ENCODE measurements at places on chromosomes 16 and 17.

DNA sequence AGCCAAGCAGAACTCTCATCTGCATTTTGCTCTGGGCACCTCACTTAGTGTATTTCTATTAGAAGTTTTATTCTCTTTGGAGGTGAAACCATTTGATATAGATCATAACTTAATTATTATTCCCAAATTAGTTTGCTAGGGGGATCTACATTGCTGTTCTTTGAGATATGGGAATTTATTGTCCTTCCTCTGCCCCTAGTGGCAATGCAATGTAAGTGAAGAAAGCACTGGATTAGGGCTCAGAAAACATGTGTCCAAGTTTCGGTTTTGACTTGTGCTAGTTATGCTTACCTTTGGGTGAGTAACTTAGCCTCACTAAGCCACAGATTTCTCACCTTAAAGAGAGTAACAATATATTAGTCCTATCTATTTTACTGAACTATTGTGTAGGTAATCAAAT, 2.9 kb downstream of the KRT39 start:
- DNase-seq = no peak

DNA sequence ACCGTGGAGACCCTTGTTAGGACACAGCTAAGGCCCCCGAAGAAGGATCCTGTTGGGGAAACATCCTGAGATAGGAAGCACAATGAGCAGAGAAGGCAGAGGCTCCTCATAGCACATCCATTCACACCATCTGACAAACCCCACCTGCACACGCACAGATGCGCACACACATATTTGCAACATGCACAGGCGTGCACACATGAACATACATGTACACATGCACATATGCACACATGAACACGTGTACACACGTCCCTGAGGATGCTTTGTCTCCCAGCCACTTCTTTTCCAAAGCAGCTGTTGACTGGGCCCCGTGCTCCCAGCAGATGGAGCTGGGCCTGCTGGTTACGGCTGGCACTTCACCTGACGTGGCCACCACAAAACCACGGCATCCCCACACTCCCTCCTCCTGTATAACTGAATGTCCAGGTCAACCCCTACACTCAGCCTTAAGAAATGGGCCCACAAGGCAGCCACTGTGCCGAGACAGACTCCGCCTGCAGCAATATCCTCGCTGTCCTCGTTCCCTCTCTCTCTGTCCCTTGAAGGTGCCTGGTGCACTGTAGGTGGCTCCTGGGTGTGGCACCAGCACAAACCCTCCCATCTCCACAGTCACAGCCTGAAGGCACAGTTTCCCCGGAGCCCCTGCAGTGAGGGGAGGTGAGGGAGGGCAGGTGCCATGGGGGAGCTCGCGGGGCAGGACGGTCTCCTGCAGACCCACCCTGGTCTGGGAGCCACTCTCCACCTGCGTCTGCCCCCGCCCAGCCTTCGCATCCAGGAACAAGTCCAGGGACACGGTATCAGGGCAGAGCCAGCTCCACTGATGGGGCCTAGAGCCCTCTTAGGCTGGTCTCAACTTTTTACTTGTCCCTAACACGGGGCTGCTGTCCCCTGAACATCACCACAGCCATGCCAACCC, 183.0 kb downstream of the RBFOX3 start:
- DNase-seq = no peak

GRCh38 chr17:8687737-8688466, 56.7 kb downstream of the CCDC42 start:
- no peak for DNase-seq

DNA sequence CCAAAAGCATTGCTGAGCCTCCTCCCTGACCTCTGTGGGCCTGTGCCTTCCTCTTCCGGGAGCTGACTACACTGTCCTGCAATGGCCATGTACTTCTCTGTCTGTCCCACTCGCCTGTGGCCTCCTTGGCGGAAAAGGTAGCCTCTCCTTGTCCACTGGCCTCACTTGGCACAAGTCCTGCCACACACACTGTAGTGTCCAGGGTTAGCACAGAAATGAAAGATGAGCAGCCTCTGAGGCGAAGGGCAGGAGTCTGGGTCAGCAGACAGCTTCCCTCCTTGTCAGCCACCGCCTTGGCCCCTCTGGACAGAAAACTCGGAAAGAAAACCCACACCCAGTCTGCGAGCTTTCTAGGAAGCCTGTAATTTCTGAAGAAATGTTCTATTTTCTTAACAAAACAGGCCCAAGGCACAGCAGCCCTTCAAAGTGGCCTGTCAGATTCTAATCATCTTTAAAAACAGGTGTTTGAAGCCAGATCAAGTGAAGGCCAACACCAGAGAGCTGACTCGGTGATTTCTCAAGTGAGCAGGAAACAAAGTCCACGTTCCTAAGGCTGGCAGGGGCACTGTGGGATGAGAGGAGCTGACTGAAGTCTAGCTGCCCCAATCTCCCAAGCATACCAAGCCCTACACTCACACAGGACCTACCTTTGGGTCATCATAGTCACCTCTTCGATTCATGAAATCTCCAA, 67.2 kb downstream of the GTF3C1 start:
- no peak for DNase-seq

DNA sequence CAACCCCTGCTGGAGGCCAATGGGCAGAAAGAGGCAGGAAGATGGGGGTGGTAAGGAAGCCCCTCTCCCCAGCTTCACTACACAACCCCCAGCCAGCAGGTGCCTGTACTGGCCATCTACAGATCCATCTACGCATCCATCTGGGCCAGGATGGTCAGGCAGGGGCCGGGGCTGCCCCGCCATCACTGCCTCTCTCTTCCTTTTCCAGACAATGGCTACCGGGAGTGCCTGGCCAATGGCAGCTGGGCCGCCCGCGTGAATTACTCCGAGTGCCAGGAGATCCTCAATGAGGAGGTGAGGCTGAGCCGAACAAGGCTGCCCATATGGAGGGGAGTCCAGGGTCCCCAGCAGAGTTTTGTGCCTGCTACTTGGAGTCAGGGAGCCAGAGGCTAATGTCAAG, 23.5 kb upstream of the SPPL2C start:
- no peak for DNase-seq

DNA sequence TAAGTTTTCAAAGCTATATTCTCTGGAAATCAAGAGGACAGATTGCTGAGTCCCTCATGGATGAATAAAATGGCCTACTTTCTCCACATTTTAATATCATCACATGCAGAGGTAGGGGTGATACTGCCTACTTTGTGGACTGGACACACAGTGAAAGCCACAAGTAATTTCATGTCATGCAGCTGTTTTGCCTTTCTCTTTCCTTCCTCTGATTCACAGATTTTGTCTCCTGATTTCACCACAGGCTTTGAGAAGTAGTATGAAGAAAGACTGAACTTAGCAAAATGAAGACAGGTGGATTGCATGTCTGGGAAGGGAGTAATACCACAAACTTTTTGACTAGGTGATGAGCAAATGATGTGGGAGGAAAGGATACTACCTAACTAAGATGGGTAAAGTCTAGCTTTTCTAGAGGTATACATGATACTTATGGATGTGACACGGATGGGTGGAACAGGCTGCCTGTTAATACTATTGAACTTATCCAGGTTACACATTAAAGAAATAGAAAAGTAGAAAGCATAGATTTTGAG, 478.4 kb upstream of the GOT2 start:
- DNase-seq = no peak

DNA sequence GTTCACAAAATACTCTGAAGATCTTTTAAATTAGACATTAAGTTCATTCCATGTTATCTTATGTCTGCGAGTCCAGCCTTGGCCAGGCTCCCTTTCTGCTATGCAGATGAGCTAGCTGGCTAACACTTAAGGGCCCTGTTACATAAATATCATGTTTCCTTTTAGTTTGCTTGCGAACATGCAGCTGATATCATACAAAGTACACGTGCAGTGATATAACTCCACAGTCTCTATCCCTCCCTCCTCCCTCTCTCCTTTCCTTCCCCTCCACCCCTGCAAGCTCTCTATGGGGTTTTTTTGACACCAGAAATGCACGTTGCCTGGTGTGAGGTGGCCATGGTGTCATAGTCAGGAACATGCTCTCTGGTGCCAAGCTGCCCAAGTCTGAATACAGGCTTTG, 46.1 kb downstream of the ARHGAP17 start:
- DNase-seq = no peak

DNA sequence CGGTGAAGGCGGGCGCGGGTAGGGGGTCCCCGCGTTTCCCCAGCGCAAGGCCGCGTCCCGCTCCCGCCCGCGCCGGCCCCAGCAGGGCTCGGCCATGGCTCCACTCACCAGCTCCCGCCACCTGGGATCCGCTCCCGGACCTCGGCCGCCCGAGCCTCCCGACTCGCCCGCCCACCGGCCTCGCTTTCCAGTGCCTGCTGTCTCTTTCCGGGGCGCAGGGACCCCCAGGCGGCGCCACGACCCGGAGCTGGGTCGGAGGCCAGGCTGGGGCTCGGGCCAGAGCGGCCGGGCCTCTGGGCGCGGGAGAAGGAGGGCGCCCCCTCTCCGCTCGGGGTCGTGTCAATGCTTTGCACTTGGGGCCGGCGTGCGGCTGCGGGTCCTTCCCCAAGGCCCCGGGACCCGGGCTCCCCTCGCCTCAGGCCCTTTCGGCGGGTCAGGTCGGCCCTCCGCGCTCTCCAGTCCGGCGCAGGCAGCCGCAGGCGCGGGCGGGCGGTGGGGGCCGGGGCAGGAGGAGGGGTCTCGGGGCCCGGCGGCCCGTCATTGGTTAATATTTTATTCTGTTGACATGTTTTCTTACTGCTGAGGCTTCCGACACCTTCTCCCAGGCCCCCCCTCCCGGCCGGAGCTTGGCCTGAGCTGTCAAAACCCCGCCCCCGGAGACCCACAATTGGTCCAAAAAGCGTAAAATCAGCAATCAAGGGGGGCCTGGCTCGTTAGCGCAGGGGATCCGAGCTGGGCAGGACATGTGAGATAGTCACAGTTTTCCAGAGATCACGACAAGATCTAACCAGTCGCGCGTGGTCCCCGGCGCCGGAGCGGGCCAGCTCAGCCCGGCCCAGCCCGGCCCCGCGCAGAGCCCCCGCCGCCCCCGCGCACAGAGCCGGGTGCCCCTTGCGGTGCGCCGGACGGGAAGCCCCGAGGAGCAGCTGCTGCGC, at the start of gene TBX2:
TSS of gene TBX2 (plus strand) at position 713 of the 935 bp plus-strand sequence. CDS start 334 bp downstream, outside the sequence.
- DNase-seq = no peak

GRCh38 chr17:49959183-49959935, 9.6 kb upstream of the DLX4 start:
- peak; percentile 90 for DNase-seq

GRCh38 chr17:34099859-34100515, 155.1 kb upstream of the CCL2 start:
- DNase-seq = no peak

GRCh38 chr17:79978548-79978855, 57.2 kb downstream of the TBC1D16 start:
- no peak for DNase-seq

DNA sequence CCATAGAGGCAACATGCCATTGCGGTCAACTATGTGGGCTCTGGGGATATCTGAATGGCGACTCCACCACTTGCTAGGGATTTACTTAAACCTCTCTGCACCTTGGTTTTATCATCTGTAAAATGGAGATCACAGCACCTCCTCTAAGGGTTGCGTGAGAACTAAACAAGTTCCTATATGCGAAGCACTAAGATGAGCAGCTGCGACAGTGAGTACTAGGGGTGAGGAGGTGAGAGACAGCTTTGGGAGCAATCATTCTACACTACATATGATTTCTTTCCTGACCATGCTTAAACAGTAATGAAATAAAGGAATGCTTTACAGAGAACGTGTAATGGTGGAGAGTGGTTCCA, 61.4 kb downstream of the CREBBP start:
- no peak for DNase-seq

DNA sequence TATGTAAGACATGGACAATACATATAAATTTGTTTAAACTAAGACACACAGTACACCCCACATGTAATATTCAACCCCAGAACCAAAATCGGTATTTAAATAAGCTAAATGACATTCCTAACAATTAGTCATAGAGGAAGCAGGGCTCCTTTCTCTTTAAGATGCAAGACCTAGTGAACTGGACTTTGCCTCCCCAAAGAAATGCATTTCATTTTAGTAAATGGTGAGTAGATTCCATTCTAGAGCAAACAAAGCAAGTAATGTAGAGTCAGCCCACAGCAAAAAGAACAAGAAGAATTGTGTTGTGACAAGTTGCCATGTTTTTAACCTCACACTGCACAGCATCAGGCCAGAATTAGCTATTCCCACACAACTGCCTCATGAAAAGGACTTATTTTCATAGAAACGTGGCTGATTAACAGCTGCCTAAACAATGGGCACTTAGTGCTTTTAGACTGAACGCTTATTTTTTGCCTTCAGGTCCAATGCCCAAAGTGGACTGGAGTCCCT, 14.4 kb downstream of the DNAJC7 start:
- DNase-seq = no peak

DNA sequence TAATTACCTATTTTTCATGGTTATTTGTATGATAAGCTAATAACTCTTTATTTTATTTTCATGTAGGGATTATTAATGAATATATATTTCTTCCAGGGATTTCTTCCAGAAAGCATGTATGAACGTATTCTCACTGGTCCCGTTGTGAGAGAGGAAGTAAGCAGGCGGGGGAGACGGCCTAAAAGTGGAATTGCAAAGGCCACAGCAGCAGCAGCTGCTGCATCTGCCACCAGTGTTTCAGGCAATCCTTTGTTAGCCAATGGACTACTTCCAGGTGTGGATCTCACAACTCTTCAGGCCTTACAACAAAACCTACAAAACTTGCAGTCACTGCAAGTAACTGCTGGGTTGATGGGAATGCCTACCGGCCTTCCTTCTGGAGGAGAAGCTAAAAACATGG, 110.3 kb upstream of the RBL2 start:
- DNase-seq = no peak

- DNase-seq = no peak
Measured at GRCh38 chr17:74778960-74779359, 2.8 kb upstream of the NAT9 start.

DNA sequence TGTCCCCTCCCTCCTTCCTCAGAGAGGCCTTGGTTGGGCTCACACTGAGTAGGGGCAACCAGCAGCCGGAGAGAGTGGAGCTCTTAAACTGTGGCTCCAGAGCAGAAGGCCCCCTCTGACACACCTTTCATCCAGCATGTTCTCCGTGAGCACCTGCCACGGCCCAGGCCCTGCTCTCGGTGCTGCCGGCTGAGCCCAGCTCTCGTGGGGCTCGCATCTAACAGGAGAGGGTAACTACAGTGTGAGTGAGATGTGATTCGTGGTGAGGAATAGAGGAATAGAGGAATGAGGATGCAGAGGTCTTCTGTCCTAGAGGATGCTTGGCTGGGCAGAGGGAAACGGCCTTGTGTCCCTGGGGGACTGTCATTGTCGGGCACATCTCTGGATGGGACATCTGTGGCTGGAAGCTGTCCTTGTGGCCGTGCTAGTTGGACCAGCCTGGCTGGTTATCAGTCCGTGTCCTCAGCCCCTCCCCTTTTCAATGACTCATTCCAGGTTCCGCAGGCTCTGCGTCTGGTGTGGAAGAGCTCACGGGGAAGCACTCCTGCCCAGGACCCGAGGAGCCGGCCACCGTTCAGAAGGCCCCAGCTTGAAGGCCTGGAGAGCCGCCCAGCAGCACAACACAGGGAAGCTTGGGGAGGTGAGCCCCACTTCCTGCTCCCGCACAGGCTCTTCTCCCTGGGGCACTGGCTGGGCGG, 11.9 kb upstream of the DNASE1 start:
- no peak for DNase-seq

DNA sequence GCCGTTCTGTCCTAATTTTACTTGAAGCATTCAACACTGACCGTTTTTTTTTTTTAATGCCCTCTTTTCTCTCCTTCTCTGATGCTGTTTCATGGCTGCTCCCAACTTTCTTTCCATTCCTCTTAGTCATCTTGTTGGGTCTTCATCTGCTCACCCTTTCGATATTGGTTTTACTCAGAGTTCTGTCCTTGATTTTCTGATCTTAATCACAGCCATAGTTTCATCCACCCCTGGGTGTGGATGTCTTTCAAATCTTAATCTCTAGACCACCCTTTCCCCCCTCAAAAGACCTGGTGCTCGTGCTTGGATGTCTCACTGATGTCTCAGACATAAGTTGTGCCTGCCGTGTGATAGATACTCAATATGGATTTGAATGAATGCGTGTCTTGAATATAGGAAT, 22.4 kb downstream of the NDEL1 start:
- DNase-seq = no peak
